Caki2 (cell line): ENCODE measurements at places on chromosomes 1 and 21.
A peak's percentile ranks its signal among the peaks of the same experiment; 100 is the strongest.

GRCh38 chr1:13751985-13752384, 52.0 kb downstream of the PRDM2 start:
- no peak for DNase-seq

- DNase-seq, result no peak
These were observed 66.5 kb downstream of the AK4 start for GRCh38 chr1:65214340-65215027.

GRCh38 chr1:185054365-185055060, 9.2 kb downstream of the RNF2 start:
- no peak for DNase-seq

- no peak for DNase-seq
These were observed 71.0 kb downstream of the UBR4 start for GRCh38 chr1:19138958-19139581.

- no peak for DNase-seq
These were observed 10.0 kb upstream of the EFHD2 start for GRCh38 chr1:15399710-15400109.

- no peak for DNase-seq
These were observed 24.0 kb upstream of the SLAMF9 start for GRCh38 chr1:159978107-159978398.

DNA sequence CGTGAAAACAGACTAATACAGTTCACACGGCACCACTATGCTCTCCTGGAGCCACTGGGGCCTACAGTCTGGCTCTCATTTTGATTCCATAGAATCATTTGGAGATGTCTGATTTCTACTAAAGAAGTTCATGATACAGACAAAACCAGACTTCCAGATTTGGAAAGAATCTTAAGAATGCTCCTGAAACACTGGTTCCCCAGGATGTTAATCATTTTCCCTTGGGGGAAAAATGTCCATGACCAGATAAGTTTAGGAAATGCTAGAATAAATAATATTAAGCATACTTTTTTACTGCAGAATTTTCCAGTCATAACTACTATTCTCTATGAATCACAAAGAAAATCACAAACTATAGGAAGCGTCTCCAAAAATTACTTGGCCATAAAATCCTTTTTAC, 63.0 kb upstream of the RGS7 start:
- no peak for DNase-seq

GRCh38 chr1:25945761-25946160, 39.5 kb upstream of the STMN1 start:
- no peak for DNase-seq

DNA sequence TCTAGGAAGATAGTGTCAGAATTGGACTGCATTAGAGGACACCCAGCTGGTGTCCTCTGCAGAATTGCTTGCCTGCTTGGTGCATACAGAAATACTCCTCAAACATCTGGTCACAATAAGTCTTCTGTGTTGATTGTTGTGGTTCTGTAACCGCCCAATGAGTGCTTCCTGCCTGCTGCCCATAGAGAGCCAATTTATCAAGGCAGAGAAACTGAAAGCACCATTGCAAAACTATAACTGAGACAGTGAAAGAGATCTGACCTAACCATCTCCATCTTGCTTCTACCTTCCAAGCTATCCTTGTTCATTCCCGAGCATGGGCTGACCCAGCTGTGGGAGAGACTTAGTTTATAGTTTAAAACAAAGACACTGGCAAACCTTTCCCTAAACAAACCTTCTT, 462.4 kb upstream of the RGS18 start:
- no peak for DNase-seq

- no peak for DNase-seq
These were observed 657.0 kb downstream of the AMY1C start for GRCh38 chr1:104406728-104407127.

- DNase-seq, result no peak
These were observed 561.6 kb downstream of the PLA2G4A start for GRCh38 chr1:187390215-187390818.

DNA sequence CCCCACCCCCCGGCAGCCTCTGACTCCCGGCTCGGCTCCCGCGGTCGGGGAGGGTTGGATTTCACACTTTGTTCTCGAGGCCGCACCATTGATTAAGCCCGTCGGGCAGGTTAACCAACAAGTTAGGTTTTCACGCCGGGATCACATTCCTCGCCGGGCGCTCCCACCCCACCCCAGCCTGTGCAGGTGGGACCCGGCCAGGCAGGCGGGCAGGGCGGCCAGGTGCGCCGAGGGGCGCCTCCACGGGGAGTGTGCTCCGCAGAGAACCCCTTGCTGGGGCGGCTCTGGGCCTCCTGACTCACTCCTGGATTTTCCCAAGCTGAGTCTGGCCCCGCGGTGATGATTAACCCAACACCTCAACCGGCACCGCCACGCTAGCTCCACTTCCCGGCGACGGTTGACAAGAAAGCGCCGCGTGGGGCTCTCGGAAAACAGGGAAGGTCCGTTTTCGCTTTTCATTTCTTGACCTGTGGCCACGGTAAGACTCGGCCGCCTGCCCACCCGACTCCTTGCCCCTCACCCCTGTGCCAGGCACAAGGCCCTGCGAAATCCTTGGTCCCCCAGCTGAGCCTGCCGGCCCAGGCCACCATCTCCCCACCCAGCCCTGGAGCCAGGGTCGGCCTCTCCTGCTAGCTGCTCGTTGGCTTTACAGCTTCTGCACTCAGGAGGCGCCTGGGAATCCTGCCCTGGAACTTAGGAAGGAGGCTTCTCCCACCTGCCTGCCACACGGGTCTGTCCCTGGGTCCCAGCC, 8.8 kb upstream of the TTLL10 start:
- DNase-seq, result peak; percentile 80

DNA sequence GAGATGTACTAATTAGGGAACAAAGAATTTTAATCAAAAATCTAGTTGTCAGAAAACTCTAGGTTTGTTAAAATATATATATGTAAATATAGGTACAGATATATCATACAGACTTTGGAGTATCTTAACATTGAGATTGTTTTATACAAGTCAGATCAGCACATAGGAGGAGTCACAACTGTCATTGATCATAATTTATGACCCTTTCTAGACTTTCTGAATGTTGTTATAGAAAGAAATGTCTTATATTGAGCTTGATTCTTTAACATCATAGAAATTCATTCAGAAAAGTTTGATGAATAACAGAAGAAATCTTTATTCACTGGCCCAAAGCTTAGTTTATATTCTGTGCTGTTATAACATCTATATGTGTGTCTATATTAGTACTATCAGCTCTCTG, 185.8 kb downstream of the SDCCAG8 start:
- no peak for DNase-seq

DNA sequence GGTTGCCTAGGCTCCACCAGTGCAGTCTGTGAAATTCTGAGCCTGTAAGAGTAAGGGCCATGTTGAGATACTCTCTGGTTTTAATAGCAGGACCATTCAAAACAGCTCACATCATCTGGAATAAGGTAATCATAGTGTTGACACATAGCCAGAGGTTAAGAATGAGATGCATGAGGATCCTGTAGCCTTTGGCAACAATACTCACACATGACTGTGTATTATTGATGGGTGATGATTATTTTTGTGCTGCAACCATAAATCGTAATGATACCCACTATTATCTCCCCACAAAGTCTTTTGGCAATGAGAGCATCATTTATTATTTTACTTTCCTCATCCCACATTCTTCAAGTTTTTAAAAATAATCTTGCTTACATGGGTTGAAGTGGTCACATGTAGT, 35.5 kb downstream of the KCNK2 start:
- DNase-seq, result no peak

DNA sequence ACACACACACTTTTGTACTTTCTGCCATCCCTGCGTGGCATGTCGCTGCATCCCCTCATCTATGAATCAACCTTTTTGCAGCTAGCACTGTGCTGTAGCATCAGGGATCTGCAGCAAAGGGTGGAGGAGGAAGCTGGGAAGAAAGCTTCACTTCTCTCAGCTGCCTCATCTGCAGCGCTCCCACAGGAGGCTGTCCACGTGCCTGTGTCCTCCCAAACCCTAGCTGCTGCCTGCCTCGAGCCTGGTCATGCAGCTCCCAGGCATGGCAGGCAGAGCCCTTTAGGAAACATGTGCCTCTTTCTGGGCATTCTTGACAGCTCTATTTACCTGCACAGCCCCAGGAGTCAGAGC, 262.1 kb upstream of the SGIP1 start:
- no peak for DNase-seq

GRCh38 chr1:173509797-173510196, 32.7 kb downstream of the PRDX6 start:
- DNase-seq, result no peak

DNA sequence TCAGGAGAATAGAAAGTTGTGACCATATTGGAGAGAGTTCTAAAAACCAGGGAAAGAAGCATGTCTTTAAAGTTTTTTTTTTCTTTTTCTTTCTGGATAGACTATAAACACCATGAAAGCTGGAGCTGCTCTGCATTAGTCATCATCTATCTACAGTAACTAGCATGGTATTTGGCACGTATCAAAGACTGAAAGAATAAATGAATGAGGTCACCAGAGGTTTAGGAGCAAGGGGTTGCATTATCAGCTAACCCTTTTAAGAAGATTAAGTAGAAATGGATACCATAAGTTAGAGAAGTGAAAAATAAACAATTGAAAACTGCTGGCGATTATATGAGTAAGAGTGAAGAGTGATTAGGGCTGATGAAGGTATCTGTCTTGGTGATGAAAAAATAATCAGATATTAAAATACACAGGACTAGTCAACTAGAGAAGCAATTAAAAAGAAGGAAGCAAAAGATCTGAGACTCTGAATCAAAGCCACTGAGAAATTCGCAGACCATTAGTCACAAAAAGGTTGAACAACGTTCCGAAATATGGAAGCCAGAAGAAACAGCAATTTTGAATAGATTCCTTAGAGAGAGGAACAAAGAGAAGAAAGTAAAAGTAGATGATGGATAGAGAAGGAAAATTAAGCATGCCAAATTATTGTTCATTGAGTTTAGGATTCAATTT, 536.4 kb downstream of the DPYD start:
- peak; percentile 42 for DNase-seq

DNA sequence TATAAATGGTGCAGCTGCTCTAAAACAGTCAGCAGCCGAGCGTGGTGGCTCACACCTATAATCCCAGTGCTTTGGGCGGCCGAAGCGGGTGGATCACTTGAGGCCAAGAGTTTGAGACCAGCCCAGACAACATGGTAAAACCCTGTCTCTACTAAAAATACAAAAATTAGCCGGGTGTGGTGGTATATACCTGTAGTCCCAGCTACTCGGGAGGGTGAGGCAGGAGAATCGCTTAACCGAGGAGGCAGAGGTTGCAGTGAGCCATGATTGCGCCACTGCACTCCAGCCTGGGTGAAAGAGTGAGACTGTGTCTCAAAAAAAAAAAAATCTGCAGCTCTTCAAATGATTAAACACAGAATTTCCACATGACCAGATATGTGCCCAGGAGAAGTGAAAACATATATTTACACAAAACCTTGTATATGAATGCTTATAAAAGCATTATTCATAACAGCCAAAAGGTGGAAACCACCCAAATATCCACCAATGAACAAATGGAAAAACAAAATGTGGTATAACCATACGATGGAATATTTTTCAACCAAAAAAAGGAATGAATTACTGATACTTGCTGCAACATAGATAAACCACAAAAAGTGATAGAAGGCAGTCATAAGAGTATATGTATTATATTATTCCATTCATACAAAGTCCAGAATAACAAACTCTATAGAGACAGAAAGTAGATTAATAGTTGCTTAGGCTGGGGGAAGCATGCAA, 14.1 kb downstream of the EPS15 start:
- no peak for DNase-seq

GRCh38 chr1:94553323-94553730, 11.8 kb upstream of the F3 start:
- DNase-seq, result no peak

DNA sequence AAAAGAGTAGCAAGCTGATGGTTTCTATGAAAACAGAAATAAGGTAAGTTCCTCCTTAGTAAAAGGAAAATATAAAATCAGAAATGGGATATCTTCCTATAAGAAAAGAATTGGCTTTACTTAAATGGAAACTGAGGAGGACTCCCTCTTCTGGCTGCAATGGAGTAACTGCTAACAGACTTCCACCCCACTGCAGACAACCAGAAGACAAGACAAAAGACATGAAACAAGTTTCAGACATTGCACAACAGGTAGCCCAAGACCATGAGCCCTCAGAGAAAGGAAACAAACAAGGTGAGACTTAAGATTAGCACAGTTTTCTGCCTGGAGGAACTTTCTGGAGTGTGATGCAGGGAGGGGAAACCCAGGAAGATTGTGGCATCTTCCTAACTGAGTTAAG, 17.0 kb upstream of the OLFML2B start:
- DNase-seq, result no peak

- no peak for DNase-seq
These were observed 111.2 kb downstream of the SPAG17 start for GRCh38 chr1:118073648-118074435.

GRCh38 chr1:8276173-8276914, 41.6 kb upstream of the SLC45A1 start:
- DNase-seq, result no peak

DNA sequence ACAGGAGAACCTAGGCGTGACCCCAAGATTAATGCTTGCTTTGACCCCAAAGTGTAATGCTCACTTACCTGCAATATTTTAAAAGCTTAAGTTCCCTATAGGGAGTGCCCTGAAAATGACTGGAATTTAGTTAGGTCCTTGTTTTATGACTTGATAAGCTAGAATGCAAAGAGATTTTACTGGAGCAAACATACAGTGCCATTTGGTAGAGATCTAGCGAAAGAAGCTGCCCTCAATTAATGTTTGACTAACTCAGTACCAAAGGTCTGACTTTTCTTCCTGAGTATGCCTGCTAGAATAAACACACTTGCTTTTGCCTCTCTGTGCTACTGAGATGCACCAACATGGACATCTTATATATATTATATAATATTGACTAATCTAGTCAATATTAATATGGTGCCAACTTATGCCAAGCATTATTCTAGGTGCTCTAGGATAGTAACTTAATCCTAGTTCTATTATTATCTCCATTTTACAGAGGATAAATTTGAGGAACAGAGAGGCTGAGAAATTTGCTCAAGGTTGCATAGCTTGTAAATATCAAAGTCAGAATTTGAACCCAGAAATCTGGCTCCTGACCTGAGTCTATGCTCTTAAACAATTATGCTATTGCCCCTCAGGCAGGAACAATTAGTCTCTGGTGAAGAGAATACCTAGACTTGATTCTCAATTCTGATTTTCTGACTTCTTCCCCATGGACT, 18.2 kb downstream of the S100A10 start:
- DNase-seq, result peak; percentile 56

DNA sequence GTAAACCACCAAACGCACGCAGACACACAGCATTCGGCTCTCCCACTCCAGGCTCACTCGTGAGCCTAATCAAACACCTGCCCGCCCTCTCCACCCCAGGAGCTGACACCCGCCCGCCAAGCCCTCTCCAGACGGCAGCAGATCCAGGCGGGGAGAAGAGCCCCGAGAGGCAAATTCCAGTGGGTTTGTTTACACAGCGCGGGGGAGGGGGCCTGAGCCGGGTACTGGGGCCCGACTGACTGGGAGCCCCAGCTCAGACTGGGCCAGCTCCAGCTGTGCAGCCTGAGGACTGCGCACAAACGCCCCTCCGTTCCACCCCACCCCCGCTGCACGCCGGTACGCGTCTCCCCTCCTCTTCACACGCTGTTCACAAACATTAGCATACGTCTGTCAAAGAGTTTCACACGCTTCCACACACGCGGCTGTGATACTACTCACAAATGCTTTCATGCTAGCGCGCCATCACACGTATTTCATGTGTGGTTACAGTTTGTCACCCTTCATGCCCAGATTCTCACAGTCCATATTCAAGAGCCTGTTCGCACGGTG, 1.0 kb upstream of the EFNA1 start:
- DNase-seq, result no peak

- no peak for DNase-seq
These were observed 2.9 kb downstream of the JAK1 start for GRCh38 chr1:64963466-64963865.

GRCh38 chr1:36582066-36582755, 99.5 kb upstream of the CSF3R start:
- no peak for DNase-seq
